ENCODE measurements at places on chromosomes 6 and 20. TPM values are rescaled to one million over a fixed set of nuclear protein-coding genes. Genes with fewer than 3 reads are reported as not detected.

NKX2-2 gene
- total RNA-seq = 0.98 TPM

APOBEC2 gene
- not detected for total RNA-seq

OTOR gene
- under 0.01 TPM for total RNA-seq

DACT2 gene
- total RNA-seq = 1.7 TPM

LY6G5B gene
- 3.4 TPM for total RNA-seq

LTV1 gene
- total RNA-seq = 10.1 TPM
